Activated CD8-positive, alpha-beta T cell treated with anti-CD3 and anti-CD28 coated beads for 36 hours (primary cell): ENCODE measurements at places on chromosomes 3 and 15. TPM values are rescaled to one million over a fixed set of nuclear protein-coding genes. Genes with fewer than 3 reads are reported as not detected.

The B3GALNT1 gene
- 2.2 TPM for total RNA-seq

The GOLGA6B gene
- total RNA-seq, result not detected

The CCR4 gene
- 18.8 TPM for total RNA-seq

The LMAN1L gene
- total RNA-seq, result not detected

The SOX14 gene
- not detected for total RNA-seq

The AMOTL2 gene
- total RNA-seq, result not detected

The NEK10 gene
- total RNA-seq, result 0.29 TPM

The ILDR1 gene
- not detected for total RNA-seq

The ENTPD3 gene
- total RNA-seq, result not detected

The IL12A gene
- total RNA-seq, result not detected

The DENND4A gene
- total RNA-seq, result 53.1 TPM

The SORD gene
- 27.9 TPM for total RNA-seq

DNA sequence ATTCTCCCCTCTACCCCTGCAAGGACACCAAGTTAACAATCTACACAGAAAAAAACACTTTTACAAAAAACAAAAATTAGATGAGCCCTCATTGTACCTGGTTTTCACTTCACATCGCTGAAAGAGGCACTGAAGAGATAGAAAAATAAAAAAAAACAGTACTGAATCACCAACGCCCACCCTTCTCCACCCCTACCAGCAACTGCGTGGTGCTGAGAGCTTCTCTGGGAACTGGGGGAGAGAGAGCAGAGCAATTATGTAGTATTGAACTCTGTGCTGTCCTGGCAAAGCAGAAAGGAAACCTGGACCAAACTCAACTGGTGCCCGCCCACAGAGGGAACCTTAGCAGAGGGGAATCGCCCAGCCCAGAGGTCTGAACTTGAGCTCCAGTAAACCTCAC lies 44.6 kb downstream of the WDR49 start:
- H3K4me1 ChIP-seq, result no peaks in the 10 kb centered on the region
- no peak for DNase-seq
- H3K27ac ChIP-seq, result no peak overlapping the region

- no peak overlapping the region for H3K4me3 ChIP-seq
- no peak overlapping the region for H3K27ac ChIP-seq
- DNase-seq, result no peak
- no peaks in the 10 kb centered on the region for H3K4me1 ChIP-seq
- H3K36me3 ChIP-seq, result peaks cover 14% of the 10 kb centered on the region
These were observed 4.1 kb upstream of the STAB1 start for GRCh38 chr3:52490939-52491526.

- peak overlapping the region; percentile 67 for H3K27ac ChIP-seq
- no peak for DNase-seq
- no peak overlapping the region for H3K4me3 ChIP-seq
- peaks cover 40% of the 10 kb centered on the region for H3K4me1 ChIP-seq
These were observed 23.3 kb downstream of the IREB2 start for GRCh38 chr15:78461171-78461888.

DNA sequence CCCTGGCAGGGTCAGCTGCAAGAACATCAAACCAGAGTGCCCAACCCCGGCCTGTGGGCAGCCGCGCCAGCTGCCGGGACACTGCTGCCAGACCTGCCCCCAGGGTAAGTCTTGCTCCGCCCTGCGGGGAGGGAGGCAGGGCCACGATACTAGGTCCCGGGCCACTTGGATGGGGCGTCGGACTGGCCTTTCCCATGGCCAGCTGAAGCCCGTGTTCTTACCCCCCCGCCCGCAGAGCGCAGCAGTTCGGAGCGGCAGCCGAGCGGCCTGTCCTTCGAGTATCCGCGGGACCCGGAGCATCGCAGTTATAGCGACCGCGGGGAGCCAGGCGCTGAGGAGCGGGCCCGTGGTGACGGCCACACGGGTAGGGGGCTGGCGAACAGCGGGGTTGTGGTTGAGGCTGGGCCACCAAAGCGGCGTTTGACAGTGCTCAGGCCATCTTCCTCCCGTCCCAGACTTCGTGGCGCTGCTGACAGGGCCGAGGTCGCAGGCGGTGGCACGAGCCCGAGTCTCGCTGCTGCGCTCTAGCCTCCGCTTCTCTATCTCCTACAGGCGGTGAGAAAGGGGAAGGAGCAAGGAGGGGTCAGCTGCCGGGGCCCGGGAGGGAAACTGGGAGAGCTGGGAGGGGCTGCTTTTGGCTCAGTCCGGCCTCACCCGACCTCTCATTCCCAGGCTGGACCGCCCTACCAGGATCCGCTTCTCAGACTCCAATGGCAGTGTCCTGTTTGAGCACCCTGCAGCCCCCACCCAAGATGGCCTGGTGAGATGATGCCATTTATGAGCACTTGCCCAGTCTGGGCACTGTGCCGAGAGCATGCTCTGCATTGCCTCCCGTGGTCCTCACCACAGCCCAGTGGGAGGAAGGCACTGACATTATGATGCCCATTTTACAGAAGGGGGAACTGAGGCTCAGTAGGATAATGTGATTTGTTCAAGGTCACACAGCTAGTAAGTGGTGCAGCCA lies 1.7 kb downstream of the CHRD start:
- H3K27ac ChIP-seq, result no peak overlapping the region
- DNase-seq, result no peak
- H3K4me1 ChIP-seq, result peaks cover 3% of the 10 kb centered on the region
- peak overlapping the region; percentile 35 for H3K4me3 ChIP-seq
- H3K36me3 ChIP-seq, result no peaks in the 10 kb centered on the region

GRCh38 chr3:160686955-160687535 lies 10.1 kb downstream of the ARL14 start:
- no peak overlapping the region for H3K27ac ChIP-seq
- H3K4me1 ChIP-seq, result no peaks in the 10 kb centered on the region
- no peak for DNase-seq
- no peaks in the 10 kb centered on the region for H3K36me3 ChIP-seq

GRCh38 chr3:152198665-152199064 lies 70.1 kb upstream of the MBNL1 start:
- H3K4me1 ChIP-seq, result peaks cover 61% of the 10 kb centered on the region
- H3K4me3 ChIP-seq, result peak overlapping the region; percentile 74
- peak; percentile 30 for DNase-seq
- H3K27ac ChIP-seq, result peak overlapping the region; percentile 96

GRCh38 chr15:99197856-99198255 lies 51.5 kb downstream of the TTC23 start:
- no peak for DNase-seq
- H3K27ac ChIP-seq, result no peak overlapping the region
- no peaks in the 10 kb centered on the region for H3K27me3 ChIP-seq
- no peaks in the 10 kb centered on the region for H3K4me1 ChIP-seq
- H3K4me3 ChIP-seq, result no peak overlapping the region

DNA sequence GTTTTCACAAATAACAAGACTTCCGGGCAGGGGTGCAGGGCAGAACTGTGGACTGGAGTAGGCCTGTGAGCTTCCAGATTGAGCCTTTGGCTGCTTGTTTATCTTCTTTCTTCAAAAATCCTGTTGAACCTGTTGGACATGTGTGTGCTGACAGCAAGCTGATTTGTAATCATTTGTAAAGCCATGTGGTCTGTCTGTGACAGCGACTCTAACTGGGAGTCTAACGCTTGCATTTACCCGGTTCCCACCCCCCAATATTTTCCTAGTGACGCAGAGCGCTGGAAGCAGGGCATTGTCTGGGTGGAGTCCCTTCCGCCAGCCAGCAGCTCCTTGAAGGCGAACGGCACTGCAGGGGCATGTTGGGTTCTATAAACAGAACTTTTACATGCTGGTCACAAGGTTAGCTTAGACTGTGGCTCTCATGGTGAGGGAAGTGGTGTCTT lies 85.7 kb upstream of the MYZAP start:
- no peaks in the 10 kb centered on the region for H3K27me3 ChIP-seq
- no peak for DNase-seq
- no peak overlapping the region for H3K27ac ChIP-seq
- no peaks in the 10 kb centered on the region for H3K4me1 ChIP-seq

GRCh38 chr3:71112576-71112975 lies 471.0 kb downstream of the FOXP1 start:
- no peaks in the 10 kb centered on the region for H3K27me3 ChIP-seq
- H3K27ac ChIP-seq, result peak overlapping the region; percentile 75
- no peak for DNase-seq

DNA sequence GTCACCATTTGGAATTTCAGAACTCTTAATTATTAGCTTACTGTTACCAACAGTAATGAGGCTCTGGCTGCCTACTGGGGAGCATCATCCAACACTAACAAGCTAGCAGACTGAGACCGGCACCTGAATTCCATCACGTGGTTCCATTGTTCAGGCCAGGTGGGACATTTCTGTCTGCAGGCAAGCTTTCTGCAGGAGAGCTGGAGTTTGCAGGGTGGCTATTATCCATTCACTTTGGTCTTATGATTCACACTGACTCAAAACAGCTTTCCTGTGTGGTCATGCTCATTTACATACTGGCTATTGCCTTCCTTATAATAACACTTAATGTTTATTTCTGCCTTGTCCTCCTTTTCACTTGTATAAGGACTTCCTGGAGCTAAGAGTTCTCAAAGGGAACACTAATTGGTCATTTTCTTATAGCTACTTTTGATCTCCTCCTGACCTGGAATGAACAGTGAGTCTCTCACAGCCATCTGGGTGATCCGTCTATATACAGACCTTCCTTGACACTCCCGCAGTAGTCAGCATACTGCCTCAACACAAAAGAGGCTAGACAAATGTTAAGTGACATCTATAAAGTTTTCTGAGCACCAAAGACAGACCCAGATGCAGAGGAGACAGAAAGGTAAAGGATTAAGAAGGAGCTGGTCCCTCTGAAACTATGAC lies 695.4 kb downstream of the FHIT start:
- H3K27ac ChIP-seq, result no peak overlapping the region
- H3K27me3 ChIP-seq, result no peaks in the 10 kb centered on the region
- peak; percentile 7 for DNase-seq
- peaks cover 16% of the 10 kb centered on the region for H3K4me1 ChIP-seq

- H3K27me3 ChIP-seq, result no peaks in the 10 kb centered on the region
- peaks cover 38% of the 10 kb centered on the region for H3K4me1 ChIP-seq
- H3K36me3 ChIP-seq, result peaks cover 5% of the 10 kb centered on the region
- no peak overlapping the region for H3K4me3 ChIP-seq
These were observed 27.8 kb downstream of the RYK start for GRCh38 chr3:134222835-134223234.

GRCh38 chr3:45225465-45226205 lies 452 bp downstream of the TMEM158 start:
- peaks cover 12% of the 10 kb centered on the region for H3K4me1 ChIP-seq
- no peak overlapping the region for H3K27ac ChIP-seq
- DNase-seq, result peak; percentile 54
- no peaks in the 10 kb centered on the region for H3K36me3 ChIP-seq
- H3K4me3 ChIP-seq, result no peak overlapping the region

- no peak overlapping the region for H3K4me3 ChIP-seq
- H3K27ac ChIP-seq, result no peak overlapping the region
- no peaks in the 10 kb centered on the region for H3K27me3 ChIP-seq
- H3K4me1 ChIP-seq, result peaks cover 23% of the 10 kb centered on the region
These were observed 137.5 kb downstream of the XXYLT1 start for GRCh38 chr3:195133462-195133861.

DNA sequence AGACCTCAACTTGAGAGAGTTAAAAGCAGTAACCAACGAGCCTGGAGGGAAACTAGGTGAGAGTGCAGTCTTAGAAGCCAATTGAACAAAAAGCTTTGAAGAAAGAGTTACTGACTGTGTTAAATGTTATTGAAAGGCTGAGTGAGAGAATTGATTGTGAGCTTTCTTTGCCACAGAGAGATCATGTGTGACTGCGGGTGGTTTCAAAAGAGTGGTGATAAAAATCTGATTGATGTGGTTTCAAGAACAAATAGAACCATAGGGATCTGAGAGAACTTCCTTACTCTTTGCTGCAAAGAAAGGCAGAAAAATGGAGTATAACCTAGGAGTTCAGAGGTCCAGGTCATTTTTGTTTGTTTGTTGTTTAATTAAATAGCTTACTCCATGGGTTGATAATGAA lies 759.9 kb upstream of the ALCAM start:
- no peak overlapping the region for H3K27ac ChIP-seq
- H3K4me3 ChIP-seq, result no peak overlapping the region

- H3K4me3 ChIP-seq, result no peak overlapping the region
- no peaks in the 10 kb centered on the region for H3K27me3 ChIP-seq
- no peaks in the 10 kb centered on the region for H3K36me3 ChIP-seq
These were observed 82.1 kb downstream of the FAM227B start for GRCh38 chr15:49538520-49538919.
